ENCODE measurements at places on chromosomes 16 and 17. TPM values are rescaled to one million over a fixed set of nuclear protein-coding genes. Genes with fewer than 3 reads are reported as not detected.

GRCh38 chr16:73794994-73795393, 501.6 kb upstream of the PSMD7 start:
- peak; percentile 42 for DNase-seq

DNA sequence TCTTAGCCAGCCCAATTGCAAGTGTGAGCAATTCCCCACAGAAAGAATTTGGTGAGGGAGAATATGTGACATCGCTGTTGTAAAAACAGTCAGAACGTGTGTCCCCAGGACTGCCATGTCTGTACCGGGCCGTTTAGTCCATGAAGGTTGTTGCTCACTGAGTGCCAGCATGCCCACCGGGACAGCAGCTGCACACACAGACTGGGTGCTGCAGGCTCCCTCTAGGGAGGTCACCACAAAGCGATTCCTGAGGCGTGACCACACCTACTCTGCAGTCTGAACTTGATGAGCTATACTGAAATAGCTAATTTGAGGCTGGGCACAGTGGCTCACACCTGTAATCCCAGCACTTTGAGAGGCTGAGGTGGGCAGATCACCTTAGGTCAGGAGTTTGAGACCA, 44.1 kb upstream of the ADORA2B start:
- no peak for DNase-seq

- DNase-seq, result no peak
These were observed 2.5 kb upstream of the C16orf90 start for GRCh38 chr16:3497771-3498170.

DNA sequence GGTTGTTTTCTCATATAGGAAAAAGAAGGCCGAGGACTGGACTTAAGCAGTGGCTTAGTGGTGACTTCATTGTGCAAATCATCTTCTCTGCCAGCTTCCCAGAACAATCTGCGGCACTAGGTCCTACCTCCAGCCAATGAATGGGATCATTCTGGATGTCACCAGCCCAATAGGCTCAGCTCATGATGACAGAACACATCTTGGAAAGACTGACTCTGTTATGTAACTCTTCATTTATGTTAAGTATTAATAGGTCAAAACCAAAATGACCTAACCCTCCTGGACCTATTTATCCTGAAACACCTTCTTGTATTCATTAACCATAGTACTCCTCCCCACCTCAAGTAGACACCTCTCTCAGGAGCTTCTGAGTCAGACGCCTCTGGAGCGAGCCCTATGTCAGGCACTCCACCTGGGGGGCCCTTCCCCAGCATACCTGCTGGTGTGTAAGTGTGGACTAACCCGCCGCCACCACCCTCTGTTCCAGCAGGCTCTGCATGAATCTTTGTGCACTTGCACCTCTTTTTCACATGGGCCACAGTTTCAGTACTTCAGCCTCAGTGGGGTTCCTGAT, 7.2 kb downstream of the ARL2BP start:
- peak; percentile 85 for DNase-seq

GRCh38 chr17:29973005-29973404, 31.6 kb downstream of the EFCAB5 start:
- no peak for DNase-seq

DNA sequence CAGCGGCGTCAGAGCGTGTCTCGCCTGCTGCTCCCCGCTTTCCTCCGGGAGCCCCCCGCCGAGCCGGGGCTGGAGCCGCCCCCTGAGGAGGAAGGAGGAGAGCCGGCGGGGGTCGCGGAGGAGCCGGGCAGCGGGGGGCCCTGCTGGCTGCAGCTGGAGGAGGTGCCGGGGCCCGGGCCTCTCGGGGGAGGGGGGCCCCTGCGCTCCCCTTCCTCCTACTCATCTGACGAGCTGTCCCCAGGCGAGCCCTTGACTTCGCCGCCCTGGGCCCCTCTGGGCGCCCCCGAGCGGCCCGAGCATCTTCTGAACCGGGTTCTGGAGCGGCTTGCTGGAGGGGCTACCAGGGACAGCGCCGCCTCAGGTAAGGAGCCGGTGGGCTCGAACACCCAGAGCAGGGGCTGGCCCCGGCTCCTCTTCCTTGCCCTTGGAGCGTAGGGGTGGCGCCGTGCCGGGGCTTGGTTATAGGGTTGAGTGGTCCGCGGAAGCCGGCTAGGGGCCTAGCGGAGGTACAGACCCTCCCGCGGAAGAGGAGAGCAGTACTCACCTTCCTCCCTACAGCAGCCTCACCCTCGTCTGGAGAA, 841 bp downstream of the RAPGEFL1 start:
- DNase-seq, result no peak

DNA sequence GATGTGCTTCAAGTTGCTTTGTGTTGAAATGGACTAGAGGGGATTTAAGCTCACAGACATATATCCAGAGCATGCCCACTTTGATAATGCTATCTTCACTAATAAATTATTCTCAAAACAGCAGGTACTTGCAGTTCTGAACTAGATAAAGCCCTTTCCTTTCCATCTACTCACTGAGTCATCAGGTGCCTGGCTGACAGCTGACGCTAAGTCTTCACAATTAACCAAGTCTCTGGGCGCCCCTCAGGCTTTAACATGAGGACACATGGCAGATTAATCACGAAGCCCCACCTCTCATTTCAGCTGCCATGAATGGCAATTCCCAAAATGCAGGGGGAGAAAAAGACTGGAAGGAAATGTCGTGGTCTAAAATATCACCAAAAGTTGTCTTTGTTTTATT, 29.5 kb upstream of the CRISPLD2 start:
- no peak for DNase-seq

DNA sequence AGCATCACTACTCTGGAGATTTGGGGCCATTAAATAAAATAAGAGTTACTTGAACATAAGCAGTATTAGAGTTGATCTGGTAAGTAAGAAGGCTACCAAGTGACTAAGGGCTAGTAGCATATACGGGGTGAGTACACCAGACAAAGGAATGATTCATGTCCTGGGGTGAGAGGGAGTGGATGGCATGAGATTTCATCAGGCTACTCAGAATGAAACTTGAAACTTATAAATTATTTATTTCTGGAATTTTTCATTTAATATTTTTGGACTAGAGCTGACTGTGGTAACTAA, 2.3 kb downstream of the SLFN5 start:
- DNase-seq, result no peak

DNA sequence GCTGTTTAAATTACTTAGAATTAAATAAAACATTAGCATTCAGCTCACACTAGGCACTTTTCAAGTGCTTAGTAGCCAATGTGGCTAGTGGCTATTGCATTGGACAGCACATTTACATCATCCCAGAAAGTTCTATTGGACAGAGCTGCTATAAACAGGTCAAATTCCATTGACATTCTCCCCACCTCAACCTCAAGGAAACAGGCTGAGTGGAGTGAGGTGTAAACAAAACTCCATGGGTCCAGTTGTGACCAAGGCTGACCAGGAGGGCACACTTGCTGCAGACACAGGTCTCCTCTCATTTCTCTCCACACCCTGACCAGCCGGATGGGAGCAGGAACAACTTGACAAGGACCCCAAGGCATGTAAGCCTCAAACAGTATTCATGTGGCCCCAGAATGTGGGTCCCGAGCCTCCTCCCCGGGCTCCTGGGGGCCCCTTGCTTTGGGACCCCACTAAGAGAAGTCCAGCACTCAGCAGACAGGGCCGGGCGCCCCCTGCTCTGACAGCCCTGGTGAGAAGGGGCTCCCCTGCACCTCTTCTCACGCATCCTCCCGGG, 488 bp downstream of the C17orf113 start:
- no peak for DNase-seq

DNA sequence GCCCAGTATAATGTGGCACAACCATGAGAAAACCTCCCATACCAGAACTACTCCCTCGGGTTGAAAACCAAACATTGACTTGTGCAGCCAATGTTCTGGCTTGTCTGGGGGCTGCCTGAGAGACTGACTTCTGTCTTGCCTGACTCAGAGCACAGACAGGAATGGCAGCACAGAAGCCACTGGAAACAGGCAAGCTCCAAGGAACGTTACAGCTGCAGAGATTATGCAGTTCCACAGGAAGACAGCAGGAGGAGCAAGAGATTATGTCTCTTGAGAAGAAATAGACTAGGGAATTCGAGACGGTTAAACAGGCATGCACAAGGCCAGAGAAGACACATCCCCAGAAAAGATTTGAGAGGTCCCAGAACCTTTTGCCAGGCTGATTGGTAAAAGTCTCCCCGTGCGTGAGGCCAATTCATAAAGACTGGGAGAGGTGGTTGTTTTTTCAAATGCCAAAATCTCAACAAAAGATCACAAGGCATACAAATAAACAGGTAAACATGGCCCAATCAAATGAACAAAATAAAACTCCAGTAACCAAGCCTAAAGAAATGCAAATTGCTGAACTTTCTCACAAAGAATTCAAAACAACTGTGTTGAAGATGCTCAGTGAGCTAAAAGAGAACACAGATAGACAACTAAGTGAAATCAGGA, 90.6 kb upstream of the CDH5 start:
- peak; percentile 70 for DNase-seq

DNA sequence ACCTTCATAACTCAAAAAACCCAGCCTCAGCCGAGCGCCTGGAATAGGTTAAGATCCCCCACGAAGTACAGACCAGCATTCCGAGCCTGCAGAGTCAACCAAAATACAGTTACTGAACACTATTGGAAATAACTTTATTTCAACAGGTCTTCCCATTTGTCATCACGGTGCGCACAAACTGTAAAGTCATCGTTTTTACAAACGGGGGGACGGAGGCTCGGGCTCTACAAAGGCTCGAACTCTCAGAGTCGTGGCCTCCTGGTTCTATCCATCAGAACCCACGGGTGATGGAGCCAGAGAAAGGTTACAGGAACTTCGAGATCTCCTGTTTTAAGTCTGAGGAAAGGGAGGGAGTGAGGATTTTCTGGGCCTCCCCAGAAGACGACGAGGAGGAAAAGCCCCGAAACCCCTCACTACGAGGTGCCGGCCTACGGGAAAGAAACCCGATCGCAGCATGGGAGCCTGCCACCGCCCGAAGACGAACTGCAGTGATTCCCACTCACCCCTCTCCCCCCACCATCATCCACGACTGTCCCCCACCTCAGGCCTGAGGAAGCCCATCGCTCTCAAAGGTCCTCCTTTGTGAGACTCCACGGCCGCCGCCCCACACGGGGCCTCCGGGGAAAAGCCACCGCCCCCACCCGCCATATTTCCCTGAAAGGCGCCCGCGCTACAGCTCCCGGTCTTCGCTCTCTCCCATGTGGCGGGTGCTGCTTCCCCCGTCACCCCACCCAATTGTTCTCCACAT, 917 bp downstream of the YWHAE start:
- no peak for DNase-seq

GRCh38 chr16:52783616-52784015, 236.7 kb upstream of the TOX3 start:
- no peak for DNase-seq

GRCh38 chr16:19114359-19115147, 789 bp downstream of the ITPRIPL2 start:
- DNase-seq, result peak; percentile 57

GRCh38 chr16:12283596-12283995, 307.1 kb downstream of the SNX29 start:
- no peak for DNase-seq

DNA sequence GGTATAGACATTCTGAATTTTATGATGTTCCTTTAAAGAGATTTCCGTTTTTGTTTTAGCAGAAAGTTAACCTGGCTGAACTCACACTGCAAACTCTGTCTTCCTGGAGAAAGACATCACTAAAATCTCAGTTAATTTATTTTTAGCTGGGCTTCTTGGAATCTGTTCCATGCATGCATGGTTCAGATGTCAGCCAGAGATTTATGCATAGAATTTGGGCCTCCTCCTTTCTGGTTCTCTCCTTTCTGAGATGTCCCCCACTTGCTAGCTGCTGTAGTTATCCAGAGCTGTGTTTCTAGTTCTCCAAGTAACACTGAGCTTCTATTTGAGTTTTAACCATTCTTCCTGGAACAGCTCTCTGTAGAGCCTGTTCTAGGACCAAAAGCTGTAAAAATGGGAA, 77.3 kb upstream of the TANC2 start:
- no peak for DNase-seq

- peak; percentile 70 for DNase-seq
These were observed 3.1 kb upstream of the SETD6 start for GRCh38 chr16:58511933-58512815.

GRCh38 chr17:80894439-80894721, 97.3 kb upstream of the CHMP6 start:
- no peak for DNase-seq

GRCh38 chr16:4673387-4674046, 19.8 kb upstream of the NUDT16L1 start:
- no peak for DNase-seq

DNA sequence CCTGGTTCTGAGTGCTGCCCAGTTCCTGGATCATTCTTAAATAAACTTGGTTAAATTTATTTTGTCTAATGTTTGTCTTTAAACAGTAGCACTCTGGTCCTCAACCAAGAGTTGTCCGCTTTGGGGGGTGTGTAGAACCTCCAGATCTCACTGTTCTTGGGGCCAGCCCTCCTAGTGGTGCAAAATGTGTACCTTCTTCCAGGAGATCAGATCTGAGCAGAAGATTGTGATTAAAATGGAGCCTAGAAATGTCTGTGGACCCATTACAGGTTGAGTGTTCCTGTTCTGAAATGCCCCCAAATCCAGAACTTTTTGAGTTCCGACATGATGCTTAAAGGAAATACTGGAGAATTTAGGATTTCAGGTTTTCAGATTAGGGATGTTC, 46.0 kb upstream of the CLEC18A start:
- DNase-seq, result no peak

DNA sequence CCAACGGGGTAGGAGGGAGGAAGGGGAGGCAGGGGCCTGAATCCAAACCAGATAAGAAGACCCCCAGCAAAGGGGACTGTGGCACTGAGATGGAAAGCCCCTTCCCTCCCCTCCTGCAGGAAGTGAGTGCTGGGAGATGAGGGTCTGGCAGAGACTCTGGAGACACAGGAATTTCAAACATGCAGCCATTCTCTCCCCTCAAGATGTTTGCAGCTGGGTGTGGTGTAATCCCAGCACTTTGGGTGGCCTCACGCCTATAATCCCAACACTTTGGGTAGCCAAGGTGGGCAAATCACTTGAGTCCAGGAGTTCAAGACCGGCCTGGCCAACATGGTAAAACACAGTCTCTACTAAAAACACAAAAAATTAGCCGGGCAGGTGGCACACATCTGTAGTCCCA, 33.9 kb upstream of the FAAP100 start:
- DNase-seq, result no peak

- DNase-seq, result no peak
These were observed 46.5 kb downstream of the GPRC5B start for GRCh38 chr16:19837984-19838707.

GRCh38 chr17:74808714-74809430, 32.7 kb upstream of the NAT9 start:
- DNase-seq, result no peak

Gene MT1M
- 4.6 TPM for total RNA-seq

Gene ARHGAP44
- total RNA-seq, result 40.9 TPM

Gene PRR35
- not detected for total RNA-seq

Gene TBX6
- 3.7 TPM for total RNA-seq

Gene MAP1LC3B
- total RNA-seq, result 55.9 TPM

Gene TEKT3
- 1.2 TPM for total RNA-seq

Gene PRDM7
- not detected for total RNA-seq

Gene DBNDD1
- total RNA-seq, result 21.2 TPM

Gene CRYBA1
- total RNA-seq, result not detected

Gene GJC1
- total RNA-seq, result 17.3 TPM

Gene SMURF2
- total RNA-seq, result 22.2 TPM

Gene QPRT
- 17.2 TPM for total RNA-seq

Gene ITGAE
- 21.2 TPM for total RNA-seq

Measured in mucosa of gallbladder (tissue), 1 donor.